ENCODE measurements at places on chromosomes 1 and 21.

DNA sequence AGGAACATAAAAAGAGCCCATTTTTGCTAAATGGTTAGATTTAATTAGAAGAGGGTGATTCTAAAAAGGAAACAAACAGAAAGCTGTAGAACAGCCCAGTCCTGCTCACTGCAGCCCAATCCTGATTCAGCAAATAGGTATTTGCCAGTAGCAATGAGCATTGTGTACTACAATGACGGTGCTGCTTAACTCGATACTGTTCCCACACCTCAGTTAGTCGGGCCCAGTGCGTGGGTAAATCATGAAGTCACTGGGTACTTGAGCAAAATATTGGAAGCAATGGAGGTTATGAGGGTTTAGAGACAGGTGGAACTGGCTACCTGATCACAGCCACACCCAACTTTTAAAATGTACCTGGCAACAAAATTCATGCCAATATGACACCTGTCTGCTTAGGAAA is 101.5 kb upstream of the ADGRL2 start:
- DNase-seq, result peak; percentile 87

- DNase-seq, result peak; percentile 24
Measured at GRCh38 chr1:166730299-166730888, 108.9 kb upstream of the POGK start.

- peak; percentile 54 for DNase-seq
Measured at GRCh38 chr1:6785728-6786505, 663 bp downstream of the CAMTA1 start.

DNA sequence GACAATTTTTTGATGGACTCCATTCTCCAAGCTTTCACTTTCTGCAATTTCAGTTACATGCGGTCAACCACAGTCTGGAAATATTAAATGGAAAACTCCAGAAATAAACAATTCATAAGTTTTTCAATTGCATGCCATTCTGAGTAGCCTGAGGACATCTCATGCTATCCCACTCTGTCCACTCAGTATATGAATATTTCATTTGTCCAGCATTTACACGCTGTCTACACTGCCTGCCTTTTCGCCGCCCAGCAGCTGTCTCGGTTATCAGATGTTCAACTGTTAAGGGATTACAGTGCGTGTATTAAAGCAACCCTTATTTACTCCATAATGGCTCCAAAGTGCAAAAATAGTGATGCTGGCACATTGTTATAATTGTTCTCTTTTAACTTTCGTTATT is 116.3 kb downstream of the ADSS2 start:
- DNase-seq, result no peak

DNA sequence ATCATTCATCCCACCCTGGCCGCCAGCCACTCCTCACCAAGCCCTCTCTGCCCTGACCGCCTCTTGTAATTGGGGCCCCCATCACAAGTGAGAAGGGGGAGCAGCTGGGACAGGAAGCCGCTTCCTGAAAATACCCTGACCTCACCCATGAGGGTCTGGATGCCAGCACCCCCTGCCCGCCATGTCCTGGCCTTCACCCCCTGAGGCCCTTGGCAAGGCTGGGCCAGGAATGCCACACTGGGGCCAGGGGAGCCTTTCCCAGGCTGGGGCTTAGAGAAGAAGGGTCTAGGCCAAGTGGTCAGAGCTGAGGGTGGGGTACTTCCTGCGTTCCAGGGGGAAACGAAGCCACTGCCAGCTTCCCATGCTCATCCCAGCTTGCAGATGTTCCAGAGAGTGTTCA is 60.5 kb downstream of the TAS1R2 start:
- no peak for DNase-seq

DNA sequence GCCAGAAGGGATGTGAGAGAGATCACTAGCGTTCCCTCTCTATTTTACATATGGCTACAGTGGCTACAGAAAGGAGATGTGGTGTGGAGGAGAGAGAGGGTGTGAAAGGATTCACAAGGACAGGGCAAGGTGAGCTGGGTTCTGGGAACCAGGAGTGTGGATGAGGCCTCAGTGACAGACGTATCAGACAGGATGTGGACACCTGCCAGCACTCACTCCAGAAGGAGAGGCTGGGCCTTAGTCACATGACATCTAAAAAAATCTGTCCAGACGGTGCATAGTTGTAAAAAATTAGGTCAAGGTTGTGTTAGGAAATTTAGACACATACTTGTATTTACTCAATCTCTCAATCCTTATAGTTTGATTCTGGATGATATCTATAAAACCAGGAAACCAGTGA is 10.6 kb downstream of the TRIM67 start:
- no peak for DNase-seq

DNA sequence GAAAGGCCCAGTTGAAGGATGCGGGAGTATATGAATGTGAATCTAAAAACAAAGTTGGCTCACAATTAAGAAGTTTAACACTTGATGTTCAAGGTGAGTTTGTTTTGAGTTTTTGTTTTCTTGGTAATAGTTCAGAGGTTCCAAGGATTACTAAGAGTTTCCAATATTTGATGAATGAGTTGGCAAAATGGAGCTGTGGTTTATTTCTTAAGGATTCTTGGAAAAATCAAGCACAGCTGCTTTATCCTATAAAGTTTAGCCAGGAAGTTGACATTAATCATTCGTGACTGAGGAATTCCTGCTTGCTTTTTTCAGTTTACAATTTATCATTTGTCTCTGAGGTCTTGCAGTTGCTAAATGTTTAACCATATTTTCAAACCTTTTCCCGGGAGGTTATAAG is 15.1 kb downstream of the VCAM1 start:
- peak; percentile 80 for DNase-seq

DNA sequence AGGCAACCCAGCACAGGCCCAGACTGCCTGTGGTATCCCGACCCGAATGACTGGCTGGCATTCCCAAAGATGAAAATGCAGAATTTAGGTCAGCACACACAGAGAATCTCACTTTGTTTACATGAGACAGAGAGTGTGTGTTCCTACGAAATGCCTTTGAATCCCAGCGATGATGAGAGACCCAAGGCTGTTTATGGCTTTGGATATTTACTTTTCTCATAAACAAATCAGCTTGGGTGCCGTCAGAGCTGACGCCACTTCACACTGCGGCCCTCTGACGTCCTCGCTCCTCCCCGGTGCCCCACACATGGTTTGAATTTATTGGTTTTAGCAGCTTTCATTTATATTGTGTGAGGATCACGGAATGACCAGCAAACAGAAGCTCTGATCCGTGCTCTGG is 18.7 kb downstream of the TRABD2B start:
- DNase-seq, result no peak

DNA sequence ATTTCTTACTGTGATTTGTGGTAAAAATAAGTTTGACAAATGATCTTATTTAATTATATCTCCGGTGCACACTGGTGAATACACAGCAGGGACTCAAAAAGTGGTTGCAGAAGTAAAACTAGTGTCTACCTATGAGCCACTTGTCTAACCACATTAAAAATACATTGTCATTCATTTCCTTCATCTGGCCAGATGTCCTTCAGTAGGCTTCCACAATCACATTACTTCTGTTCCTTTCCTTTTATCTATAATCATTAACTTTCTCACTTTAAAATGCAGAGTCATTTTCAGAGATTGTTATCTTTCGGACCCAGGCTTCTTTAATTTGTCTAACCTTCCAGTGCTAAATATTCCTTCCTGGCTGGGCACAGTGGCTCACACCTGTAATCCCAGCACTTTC is 3.0 kb downstream of the RBBP5 start:
- DNase-seq, result no peak

- peak; percentile 54 for DNase-seq
Measured at GRCh38 chr1:67429011-67429527, 1.1 kb downstream of the SERBP1 start.

- DNase-seq, result no peak
Measured at GRCh38 chr1:2472561-2473177, 3.4 kb upstream of the PLCH2 start.

DNA sequence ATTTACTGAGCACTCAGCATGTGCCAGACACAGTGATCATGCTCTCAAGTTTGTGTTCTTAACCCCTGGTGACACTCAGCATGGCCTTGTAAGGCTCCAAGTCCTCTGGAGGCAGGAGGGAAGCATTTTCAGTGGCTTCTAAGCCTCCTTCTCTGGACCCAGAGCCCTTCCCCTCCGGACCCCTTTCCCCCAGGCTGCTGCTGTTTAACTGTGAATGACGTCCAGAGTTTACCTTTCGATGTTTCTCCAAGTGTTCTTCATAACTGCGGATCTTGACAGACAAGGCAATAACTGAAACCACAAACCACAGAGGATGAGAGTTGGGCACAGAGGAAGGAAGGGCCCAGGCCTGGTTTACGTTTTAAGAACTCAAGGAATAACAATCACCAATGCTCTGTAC is 6.5 kb downstream of the MRPS15 start:
- DNase-seq, result no peak

GRCh38 chr1:84971957-84972356 is 25.0 kb downstream of the MCOLN2 start:
- DNase-seq, result no peak

GRCh38 chr1:229058111-229058561 is 212.8 kb upstream of the RAB4A start:
- no peak for DNase-seq

- DNase-seq, result no peak
Measured at GRCh38 chr1:173347282-173347818, 129.8 kb upstream of the PRDX6 start.

GRCh38 chr1:212500983-212501382 is 68.3 kb downstream of the NENF start:
- no peak for DNase-seq

GRCh38 chr1:9009438-9010370 is 16.5 kb downstream of the SLC2A7 start:
- peak; percentile 45 for DNase-seq

DNA sequence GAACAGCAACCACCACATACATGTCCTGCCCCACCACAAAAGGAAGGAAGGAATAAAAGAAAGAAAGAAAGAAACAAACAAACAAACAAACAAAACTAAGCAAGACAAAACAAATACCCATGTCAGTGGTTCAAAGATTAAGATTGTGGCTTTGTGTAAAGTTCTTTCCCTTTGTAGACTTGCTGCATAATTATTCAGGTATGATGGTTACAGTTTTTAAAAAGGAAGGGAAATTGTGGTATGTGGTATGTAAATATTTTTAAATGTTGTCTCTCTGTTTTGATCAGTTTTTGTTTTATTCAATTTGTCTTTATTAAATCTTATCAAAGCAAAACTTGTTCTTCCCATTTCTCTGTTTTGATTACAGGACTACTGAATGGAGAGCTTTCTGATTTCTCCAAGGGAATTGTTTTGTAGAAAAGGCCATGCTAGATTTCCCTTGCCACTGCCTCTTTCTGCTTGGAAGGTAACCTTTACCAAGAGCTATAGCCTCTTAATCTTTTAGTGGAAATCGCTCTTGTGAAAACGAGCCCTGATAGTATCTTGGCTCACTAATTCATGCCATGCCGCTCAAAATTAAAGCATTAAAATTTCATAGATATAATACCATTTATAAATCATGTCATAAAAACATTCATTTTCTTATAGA is 290.3 kb upstream of the ST6GALNAC5 start:
- no peak for DNase-seq

- DNase-seq, result no peak
Measured at GRCh38 chr1:2495026-2495425, 18.9 kb downstream of the PLCH2 start.

DNA sequence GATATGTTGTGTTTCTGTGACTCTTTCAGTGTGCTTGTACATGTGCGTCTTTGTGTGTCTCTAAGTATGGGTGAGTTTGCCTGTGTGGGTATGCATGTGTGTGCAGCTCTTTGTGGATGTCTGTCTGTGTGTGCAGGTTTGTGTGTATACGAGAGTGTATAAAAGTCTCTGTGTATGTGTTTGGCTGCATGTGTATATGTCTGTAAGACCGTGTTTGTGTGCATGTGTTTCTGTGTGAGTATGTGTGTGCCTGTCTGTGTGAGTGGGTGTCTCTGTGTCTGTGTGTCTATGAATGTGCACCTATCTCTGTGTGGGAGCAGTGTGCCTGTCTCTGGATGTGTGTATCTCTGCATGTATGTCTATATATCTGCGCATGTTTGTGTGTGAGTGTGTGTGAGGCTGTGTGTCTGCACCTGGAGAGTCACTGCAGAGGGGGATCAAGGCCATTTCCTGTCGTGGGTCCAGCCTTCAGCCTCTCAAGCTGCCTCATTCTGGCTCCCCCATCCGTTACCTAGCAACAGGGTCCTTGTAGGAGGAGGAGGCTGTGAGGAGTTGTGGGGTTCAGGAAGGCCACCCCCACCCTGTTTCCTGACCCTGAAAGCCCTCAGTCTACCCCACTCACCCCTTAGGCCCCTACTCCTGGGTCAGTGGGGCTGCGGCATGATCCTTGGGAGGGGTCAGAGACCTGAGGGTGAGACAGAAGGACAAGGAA is 10.4 kb downstream of the FGR start:
- DNase-seq, result no peak

- peak; percentile 72 for DNase-seq
Measured at GRCh38 chr1:109640285-109640865, 15.5 kb upstream of the GSTM4 start.

DNA sequence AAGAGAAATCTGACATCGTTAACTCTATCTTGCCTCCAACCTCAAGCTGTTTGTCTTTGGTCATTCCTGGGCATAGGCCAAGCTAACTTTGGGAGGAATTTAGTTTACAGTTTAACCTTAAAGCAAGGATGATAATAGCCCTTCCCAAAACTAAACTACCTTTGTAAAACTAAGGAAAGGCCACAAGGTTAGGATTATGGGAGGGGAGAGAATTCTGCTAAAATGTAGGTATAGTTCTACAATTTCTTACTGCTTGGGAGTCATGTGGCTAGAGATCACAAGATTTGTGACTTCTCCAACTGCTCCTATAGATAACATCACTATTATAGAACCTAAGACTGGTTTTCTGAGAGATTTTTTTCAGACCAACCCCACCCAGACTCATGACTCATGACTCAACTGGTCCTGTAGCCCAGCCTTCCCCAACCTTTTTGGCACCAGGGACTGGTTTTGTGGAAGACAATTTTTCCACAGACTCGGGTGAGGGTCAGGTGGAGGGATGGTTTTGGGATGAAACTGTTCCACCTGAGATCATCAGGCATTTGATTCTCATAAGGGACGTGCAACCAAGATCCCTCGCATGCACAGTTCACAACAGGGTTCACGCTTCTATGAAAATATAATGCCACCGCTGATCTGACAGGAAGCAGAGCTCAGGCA is 70.7 kb upstream of the MUTYH start:
- peak; percentile 13 for DNase-seq

- no peak for DNase-seq
Measured at GRCh38 chr1:233675893-233676292, 62.0 kb downstream of the KCNK1 start.

GRCh38 chr1:33089457-33089856 is 8.5 kb downstream of the AZIN2 start:
- DNase-seq, result no peak

DNA sequence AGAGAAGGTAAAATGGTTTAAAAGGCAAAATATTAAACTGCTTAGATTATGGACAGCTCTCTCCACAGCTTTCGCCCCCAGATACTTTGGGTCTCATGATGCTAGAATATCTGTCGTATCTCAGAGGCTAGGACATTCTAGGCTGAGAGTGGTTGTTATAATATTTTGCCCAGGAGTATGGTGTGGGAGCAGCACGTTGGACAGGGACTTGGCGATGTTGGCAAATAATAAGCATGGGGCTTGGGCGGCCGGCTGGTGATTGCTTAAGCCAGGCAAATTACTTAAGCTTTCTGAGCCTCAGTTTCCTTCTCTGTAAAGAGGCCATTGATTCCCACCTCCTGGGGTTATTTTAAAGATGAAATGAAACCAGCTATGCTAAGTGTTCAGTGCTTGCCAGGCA is 133.2 kb downstream of the ROR1 start:
- DNase-seq, result no peak

- no peak for DNase-seq
Measured at GRCh38 chr1:45047032-45047431, 35.0 kb downstream of the UROD start.

- DNase-seq, result peak; percentile 67
Measured at GRCh38 chr21:41648591-41649031, 118.2 kb downstream of the RIPK4 start.

GRCh38 chr1:226355669-226356551 is 46.9 kb upstream of the LIN9 start:
- DNase-seq, result no peak
